Sciatic nerve (tissue), 2 donors: ENCODE measurements at places on chromosomes 13 and 19. TPM values are rescaled to one million over a fixed set of nuclear protein-coding genes. Genes with fewer than 3 reads are reported as not detected.

DNA sequence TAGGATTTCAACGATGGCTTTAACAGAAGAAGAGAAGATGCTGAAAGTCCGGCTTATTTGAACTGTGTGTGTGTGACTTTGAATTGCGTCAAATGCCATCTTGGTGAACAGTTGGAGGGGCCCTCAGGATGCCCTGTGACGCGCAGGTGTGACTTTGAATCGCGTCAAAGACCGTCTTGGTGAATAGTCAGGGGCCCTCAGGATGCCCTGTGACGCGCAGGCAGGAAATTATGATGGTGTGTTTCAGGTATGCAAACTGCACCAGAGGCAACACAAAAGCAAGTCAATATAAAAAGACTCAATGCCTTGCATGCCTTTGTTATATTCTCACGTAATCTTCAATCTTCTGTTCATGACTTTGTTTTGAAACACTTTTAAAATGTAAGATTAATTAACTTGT, 29.2 kb downstream of the ATP11A start:
- DNase-seq: no peak

DNA sequence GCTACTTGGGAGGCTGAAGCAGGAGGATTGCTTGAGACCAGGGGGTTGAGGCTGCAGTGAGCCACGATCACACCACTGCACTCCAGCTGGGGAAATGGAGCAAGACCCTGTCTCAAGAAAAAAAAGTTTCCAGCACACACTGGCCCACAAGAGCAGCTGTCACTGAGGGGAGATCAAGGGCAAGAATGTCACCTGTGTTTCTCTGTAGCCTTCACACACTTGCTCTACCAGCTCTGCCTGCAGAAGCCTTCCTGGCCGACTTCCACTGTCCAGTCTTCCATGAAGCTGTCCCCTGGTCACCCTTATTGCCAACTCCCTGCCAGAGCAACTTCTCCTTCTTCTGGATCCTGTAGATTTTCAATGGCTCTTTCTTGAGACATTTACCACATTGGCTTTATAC, 158.0 kb downstream of the KCTD15 start:
- DNase-seq: no peak

DNA sequence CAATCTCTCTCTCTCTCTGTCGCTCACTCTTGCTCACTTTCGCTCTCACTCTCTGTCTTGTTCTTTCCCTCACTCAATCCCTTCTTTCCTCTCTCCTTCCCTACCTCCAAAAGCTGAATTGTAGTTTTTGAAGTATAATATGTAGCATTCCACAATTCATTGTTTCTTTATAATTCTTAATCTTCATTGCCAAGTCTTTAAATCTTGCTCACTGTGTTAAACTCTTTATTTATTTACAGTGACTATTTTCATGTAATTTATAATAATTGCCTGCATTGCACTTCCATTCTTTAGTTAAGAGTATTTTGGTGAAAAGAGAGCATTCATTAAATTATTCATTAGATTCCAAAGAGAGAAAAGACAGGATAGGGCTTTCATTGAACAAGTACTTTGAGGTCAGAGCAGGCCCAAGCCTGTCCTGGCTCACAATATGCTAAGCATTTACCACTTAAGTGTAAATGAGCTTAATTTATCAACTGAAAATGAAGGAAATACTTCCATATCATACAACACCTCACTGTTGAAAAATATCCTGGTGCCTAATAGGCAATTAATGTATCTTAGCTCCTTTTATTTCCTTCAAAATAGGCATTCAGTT, 257.4 kb upstream of the SLITRK1 start:
- no peak for DNase-seq

GRCh38 chr13:27533155-27533643, 82.8 kb upstream of the MTIF3 start:
- DNase-seq: peak; percentile 91

DNA sequence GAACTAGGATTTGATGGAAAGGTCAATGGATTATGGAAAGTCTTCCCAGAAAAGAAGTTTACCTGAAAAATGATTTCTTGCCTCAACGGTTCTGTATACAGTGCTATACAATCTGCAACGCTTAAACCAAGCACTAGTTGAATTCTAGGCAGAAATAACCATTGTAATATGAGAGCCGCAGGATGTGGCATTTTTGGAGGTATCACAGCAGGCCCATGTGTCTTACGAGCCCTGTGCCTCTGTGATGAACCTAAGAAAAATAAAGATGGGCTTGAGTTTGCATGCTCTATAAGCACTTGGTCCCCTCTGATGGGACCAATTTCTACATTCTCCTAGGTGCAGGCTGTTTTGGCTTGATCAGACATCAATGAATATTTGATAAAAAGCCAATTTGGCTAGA, 78.7 kb upstream of the RFC3 start:
- no peak for DNase-seq

DNA sequence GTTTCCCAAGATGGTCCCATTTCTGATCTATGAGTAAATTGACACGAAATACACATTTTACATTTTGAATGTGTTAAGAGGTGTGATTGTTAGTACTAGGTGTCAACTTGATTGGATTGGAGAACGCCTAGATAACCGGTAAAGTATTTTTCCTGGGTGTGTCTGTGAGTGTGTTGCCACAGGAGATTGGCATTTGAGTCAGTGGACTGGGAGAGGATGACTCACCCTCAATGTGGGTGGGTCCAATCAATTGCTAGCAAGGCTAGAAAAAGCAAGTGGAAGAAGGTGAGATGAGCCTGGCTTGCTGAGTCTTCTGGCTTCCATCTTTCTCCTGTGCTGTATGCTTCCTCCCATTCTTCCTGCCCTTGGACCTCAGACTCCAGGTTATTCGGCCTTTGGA, 960.7 kb upstream of the PCDH9 start:
- DNase-seq: no peak

DNA sequence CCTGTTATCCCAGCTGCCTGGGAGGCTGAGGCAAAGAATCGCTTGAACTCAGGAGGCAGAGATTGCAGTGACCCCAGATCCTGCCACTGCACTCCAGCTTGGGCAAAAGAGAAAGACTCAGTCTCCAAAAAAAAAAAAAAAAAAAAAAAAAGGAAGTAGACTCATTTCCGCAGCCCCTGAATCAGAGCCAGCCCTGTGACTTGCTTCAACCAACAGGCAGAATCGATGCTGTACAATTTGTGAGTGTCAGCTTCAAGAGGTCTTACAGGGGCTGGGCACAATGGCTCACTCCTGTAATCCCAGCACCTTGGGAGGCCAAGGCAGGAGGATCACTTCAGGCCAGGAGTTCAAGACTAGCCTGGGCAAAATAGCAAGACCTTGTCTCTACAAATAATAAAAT, 12.8 kb downstream of the ANKRD27 start:
- DNase-seq: no peak

DNA sequence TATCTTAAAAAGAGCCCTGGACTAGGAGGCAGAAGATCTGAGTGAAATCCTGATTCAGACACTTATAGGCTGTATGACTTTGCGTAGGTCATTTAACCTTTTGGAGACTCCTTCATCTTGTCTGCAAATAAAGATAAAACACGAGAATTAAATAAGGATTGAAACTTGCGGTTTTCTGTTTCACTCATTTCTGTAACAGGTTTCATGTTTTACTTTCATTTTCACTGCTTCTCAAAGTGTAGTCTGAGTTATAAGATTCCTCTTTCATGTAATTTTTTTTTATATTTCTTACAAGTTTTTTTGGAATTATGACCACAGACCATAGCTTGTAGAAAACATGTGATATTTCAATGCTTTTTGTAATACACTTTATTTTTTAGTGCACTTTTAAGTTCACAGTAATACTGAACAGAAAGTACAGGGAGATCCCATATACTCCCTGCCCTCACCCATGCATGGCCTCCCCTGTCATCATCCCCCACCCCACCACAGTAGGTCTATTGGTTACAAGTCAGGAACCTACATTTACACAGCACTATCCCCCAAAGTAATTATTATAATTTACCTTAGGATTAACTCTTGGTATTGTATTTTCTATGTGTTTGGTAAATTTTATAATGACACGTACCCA, 174.6 kb downstream of the ITGBL1 start:
- DNase-seq: no peak

GRCh38 chr13:76853921-76854608, 32.1 kb downstream of the KCTD12 start:
- DNase-seq: no peak

- peak; percentile 83 for DNase-seq
Measured at GRCh38 chr19:18160971-18161635, 8.1 kb downstream of the PIK3R2 start.

DNA sequence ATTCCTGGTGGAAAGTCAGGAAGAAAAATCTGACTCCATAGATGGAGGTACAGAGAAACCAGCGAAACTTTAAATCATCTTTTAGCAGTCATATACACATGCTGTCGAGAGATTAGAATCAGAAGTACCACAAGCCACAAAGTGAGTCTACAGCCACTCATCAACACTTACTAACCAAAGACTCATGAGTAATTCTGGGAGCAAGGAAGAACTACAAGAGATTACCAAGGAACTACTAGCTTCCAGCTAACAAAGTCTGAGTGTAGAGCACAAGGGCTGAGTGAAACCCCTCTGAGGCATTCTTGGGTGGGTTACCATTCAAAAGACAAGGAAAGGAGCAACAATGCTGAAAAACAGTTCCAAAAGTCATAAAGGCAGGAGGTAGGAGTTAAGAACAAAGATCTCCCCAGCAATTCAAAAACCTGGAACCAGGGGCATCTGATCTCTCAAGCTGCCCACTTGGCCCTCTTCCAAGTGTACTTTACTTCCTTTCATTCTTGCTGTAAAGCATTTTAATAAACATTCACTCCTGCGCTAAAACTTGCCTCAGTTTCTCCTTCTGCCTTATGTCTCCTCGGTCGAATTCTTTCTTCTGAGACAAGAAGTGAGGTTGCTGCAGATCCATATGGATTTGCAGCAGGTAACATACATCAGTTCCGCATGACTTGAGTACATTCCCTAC, 13.0 kb downstream of the RBM26 start:
- no peak for DNase-seq

DNA sequence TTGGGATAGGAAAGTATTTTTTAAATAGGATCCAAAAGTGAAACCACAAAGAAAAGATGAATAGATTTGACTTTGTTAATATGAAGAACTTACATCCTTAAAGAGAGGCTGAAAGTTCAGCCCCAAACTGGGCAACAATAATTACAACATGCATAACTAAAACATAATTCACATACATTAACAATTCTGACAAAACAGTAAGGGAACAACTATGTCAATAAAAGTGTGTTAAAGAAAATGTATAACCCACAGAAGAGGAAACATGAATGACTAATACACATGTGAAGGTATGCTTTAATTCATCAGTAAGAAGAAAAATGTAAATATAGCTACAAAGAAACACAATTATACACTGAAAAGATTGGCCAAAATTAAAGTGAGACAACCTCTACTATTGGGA, 1597.6 kb upstream of the MIR17HG start:
- no peak for DNase-seq

DNA sequence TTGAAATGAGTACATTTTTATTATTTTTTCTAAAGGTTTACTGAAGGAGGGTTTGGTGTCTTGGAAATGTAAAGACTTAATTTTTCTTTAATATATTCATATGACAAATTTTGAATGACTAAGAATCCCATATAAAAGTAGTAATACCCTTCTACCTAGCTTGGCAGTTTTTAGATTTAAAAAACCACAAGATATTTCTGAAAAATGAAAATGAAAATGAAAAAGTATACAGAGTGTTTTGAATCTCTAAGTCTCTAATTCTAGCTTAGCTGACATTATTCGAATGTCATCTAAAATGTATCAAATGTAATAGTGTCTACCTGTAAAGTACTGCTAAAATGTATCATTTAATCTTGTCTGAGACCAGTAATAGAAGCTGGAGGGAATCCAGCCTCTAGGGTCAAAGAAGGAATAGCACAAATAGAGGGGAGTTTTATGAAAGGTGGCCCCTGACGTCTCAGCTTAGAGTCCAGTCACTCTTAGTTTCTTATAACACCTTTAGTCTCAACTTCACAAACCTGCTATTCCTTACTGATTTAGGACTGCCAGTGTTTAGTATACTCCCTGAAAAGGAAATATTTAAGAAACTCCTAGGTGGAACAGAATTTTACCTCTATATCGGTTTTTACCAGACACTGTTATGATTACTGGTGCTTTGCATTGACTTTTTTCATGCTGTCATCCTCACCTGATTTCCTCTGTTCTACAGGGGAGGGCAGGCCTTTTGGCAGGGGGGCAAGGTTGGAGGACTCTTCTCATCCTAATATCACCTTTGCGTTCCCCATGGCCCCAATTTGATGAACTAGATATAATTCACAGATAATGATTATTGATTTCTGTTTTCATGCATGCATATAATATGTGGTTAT, 16.2 kb upstream of the MIR17HG start:
- no peak for DNase-seq

DNA sequence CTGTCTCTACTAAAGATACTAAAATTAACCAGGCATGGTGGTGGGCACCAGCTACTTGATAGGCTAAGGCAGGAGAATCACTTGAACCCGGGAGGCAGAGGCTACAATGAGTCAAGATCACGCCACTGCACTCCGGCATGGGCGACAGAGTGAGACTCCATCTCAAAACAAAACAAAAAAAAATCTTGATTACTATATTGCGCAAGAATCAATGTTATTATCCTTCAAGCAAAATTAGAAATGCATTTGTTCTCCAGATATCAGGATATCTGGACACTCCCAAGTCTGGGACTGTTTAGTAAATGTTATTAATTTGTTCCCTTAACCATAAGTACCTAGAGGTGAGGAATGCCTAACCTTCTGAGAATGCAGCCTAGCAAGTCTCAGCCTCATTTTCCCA, 992.2 kb upstream of the PCDH20 start:
- DNase-seq: no peak

- DNase-seq: peak; percentile 42
Measured at GRCh38 chr13:112900691-112901091, 68.3 kb upstream of the MCF2L start.

GRCh38 chr19:4042731-4043082, 24.0 kb downstream of the ZBTB7A start:
- no peak for DNase-seq

DNA sequence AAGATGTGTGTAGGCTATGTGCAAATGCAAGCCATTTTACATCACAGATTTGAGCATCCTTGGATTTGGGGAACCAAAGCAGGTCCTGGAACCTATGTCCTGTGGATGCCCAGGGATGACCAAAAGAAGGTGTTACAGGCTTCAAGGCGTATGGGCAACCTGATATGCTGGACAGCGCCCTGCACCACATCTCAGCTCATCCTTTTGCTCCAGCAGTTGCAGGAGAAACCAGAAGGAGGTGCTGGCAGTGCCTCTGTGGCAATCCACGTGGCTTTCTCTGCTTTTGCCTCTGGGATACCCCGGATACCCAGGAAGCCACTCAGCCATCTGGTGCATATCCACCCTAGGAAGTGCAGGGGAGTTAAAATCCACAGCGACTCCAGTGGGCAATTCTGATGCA, 110.3 kb upstream of the VSTM2B start:
- no peak for DNase-seq

ZNF285 gene
- 7.7 TPM for total RNA-seq

C2CD4C gene
- total RNA-seq: 2.8 TPM

ITGBL1 gene
- total RNA-seq: 74.1 TPM

ASF1B gene
- 0.22 TPM for total RNA-seq

LGALS14 gene
- total RNA-seq: not detected

OR7C1 gene
- total RNA-seq: 0.04 TPM

SHISA7 gene
- total RNA-seq: 9.0 TPM
